ENCODE measurements at places on chromosomes 12 and 14. TPM values are rescaled to one million over a fixed set of nuclear protein-coding genes. Genes with fewer than 3 reads are reported as not detected.

The SERPINA6 gene
- total RNA-seq = 1.1 TPM

The TRIM9 gene
- total RNA-seq = 0.92 TPM

The BRI3BP gene
- 7.3 TPM for total RNA-seq

The A2ML1 gene
- total RNA-seq = not detected

The PPP1R36 gene
- 0.97 TPM for total RNA-seq

The CCDC196 gene
- not detected for total RNA-seq

The ATF7 gene
- 61.2 TPM for total RNA-seq

The SERPINA9 gene
- not detected for total RNA-seq

The DLST gene
- total RNA-seq = 82.7 TPM

The RIN3 gene
- 70.6 TPM for total RNA-seq

The RASSF8 gene
- 62.1 TPM for total RNA-seq

The ACVRL1 gene
- 242 TPM for total RNA-seq

The SIX1 gene
- total RNA-seq = 2.3 TPM

The TAS2R46 gene
- 1.7 TPM for total RNA-seq

The PROX2 gene
- total RNA-seq = 0.12 TPM

The FOXG1 gene
- not detected for total RNA-seq

The AQP6 gene
- total RNA-seq = 0.09 TPM

The STRN3 gene
- 32.8 TPM for total RNA-seq

The SIX6 gene
- total RNA-seq = not detected

The ACOT6 gene
- not detected for total RNA-seq

The ANO2 gene
- total RNA-seq = 22.2 TPM

The C3AR1 gene
- 62.1 TPM for total RNA-seq

The TAS2R7 gene
- not detected for total RNA-seq

The PTPN21 gene
- total RNA-seq = 47.6 TPM

The GUCY2C gene
- total RNA-seq = not detected

The ST8SIA1 gene
- total RNA-seq = 9.1 TPM

The TAS2R14 gene
- total RNA-seq = 1.2 TPM

The OTOGL gene
- total RNA-seq = 0.32 TPM

The CDKN3 gene
- 1.9 TPM for total RNA-seq

The OTX2 gene
- not detected for total RNA-seq

The FIGNL2 gene
- 0.95 TPM for total RNA-seq

The LDHB gene
- total RNA-seq = 382 TPM

The CRACR2A gene
- 7.9 TPM for total RNA-seq

The HOXC12 gene
- total RNA-seq = not detected

The KLRK1 gene
- total RNA-seq = 7.5 TPM

The EXOC3L4 gene
- total RNA-seq = 3.6 TPM

The CLEC2B gene
- total RNA-seq = 24.8 TPM

The KRT73 gene
- not detected for total RNA-seq

The GPR162 gene
- 21.5 TPM for total RNA-seq

The SUPT16H gene
- total RNA-seq = 49.9 TPM

The STON2 gene
- 34.3 TPM for total RNA-seq

The AKAP6 gene
- total RNA-seq = 8.6 TPM

The TBC1D30 gene
- total RNA-seq = 11.5 TPM

The FGD4 gene
- 55.6 TPM for total RNA-seq

The DNAH10 gene
- 10.1 TPM for total RNA-seq

The EIF2B1 gene
- 41.4 TPM for total RNA-seq
